ENCODE measurements at places on chromosomes 3 and 15.

- no peak for DNase-seq
Measured at GRCh38 chr15:27705056-27705455, 394.1 kb downstream of the OCA2 start.

DNA sequence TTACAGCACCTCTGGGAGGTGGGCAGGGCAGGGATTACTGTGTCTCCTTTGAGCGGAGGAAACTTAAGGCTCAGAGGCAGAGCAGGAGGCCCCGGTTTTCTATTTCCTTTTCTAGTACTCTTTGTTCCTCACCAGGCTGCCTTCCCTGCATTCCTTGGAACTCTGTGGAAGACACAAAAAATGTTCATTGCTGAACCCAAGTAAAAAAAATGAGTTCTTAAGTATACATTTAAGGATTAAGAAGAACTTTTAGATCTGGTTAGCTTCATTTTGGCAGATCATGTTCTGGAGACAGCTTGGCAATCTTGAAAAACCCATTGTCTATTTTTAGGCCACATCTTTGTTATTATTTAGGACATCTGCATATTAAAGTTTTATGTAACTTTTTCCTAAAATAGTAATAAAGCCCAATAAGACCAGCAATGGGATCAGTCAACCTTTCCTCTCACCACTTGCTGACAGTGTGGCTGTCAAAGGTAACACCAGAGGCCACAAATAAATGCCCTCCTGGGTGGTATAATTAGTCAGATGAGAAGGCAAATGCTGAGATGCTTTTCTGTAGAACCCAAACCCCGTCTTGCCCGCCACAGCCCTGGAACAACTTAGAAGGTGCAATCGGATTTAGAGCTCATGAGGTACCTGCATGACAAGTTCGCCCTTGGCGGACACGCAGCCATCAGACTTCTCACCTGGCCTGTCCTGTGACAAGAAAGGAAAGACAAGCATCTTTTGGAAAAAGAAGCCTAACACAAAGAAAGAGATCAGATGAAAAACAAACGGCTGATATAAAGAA lies 97.2 kb downstream of the DGKG start:
- DNase-seq = no peak

GRCh38 chr15:45221967-45222366 lies 30.1 kb upstream of the SLC28A2 start:
- no peak for DNase-seq

- peak; percentile 60 for DNase-seq
Measured at GRCh38 chr3:30751610-30752299, 142.7 kb downstream of the GADL1 start.

DNA sequence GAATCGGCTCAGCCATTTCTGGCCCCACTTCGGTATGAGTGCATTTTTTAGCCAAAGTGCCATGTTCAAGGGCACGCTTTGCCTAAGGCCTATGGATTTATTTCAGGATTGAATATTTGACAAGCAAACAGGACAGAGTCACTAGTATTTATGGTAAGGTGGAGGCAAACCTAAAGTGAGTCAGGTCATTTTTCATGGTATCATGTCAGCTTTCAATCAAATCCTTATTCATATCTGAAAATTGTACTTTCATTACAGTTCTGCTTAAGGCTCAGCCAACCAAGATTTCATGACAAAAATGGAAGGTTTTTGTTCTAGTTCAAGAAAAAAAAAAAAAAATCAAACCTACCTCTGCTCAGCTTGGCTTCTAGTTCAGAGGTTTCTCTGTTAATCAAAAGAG lies 30.5 kb upstream of the ICE2 start:
- no peak for DNase-seq

- DNase-seq = no peak
Measured at GRCh38 chr3:177760803-177761202, 563.5 kb upstream of the TBL1XR1 start.

DNA sequence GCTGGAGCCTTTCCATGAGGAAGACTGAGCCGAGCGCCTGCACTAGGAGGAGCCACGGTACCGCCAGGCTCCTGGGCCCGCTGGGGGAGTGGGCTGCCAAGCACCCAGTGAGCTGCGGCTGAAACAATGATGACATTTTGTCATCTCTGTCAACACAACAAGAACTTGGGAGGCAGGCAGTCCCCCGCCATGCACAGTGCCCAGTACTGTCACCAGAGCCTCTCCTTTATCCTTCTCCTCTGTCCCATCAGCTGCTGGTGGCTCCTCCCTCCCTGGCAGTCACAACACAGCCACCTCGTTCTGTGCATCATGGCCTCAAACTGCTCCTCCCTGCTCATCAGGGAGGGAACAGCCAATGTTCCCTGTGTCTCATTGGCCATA lies 34.0 kb upstream of the PCSK6 start:
- no peak for DNase-seq

GRCh38 chr15:91801836-91802534 lies 51.5 kb upstream of the SLCO3A1 start:
- DNase-seq = no peak

- DNase-seq = no peak
Measured at GRCh38 chr3:62835554-62836236, 39.5 kb downstream of the CADPS start.

- no peak for DNase-seq
Measured at GRCh38 chr3:5186089-5186857, 1.2 kb upstream of the EDEM1 start.

- DNase-seq = no peak
Measured at GRCh38 chr3:59919586-59919985, 869.8 kb upstream of the CFAP20DC start.

- DNase-seq = no peak
Measured at GRCh38 chr3:34001022-34001421, 202.6 kb downstream of the PDCD6IP start.

DNA sequence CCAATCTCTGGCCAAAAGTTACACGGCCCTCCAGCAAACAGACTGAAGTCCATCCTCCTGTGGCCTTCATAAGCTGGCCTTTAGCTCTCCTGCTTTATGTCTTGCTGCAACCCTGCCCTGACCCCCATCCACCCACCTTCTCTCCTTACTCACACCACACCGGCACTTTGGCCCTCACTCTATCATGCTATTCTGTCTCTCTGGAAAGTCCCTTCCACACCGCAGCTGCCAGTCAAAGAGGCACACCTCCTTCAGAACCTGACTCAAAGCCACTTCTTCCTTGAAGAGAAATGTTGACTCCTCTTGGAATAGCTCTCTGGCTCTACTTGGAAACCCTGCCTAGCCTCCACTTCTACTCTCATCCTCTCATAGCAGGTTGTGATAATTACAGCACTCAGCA lies 4.5 kb downstream of the GPR156 start:
- no peak for DNase-seq

DNA sequence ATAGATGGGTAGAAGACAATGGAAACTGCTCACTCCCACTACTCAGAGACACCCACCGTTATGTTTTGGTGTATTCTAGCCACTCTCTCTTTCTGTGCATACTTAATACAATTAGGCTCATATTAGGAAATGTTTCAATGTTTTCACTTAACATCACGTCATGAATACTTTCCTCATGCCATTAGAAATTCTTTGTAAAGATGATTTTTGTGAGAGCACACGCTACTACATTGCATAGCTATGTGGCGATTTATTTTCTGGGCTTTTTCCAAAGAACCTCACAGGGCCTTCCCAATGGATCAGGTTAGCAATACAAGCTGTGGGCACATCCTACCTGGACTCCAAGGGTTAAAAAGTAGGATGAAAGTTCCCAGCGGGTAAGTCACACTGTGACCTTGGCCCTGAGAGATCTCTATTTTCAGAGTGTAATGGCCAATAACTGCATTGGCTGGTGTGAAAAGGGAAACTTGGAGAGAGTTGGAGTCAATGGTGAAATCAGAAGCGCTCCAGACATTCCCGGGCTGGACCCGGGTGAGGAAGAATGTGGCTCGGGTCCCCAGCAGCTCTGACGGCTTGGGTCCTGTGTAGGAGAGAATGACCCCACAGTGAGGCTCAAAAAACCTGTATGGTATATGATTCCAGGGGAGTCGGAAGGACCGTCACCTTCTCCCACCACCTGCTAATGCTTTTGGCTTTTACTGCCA lies 25.8 kb upstream of the TGM5 start:
- no peak for DNase-seq

DNA sequence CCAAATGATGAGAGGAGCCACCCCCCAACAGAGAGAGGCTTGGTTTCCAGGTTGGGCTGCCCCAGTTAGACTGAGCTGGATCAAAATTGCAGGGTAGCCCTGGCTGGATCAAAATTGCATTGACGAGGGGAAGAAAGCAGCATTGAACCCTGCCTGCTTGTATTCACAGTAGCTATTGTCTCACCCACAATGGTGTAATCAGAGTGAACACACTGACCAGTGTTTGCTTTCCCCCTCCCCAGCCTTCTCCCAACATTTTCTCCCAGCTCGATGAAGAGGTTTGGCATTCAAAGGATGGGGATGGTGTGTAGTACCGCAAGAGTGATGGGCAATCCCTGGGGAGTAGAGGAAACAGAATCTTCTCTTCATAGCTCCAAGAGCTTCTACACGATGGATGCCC lies 223.8 kb downstream of the ADAMTS9 start:
- DNase-seq = no peak

GRCh38 chr15:51128701-51129100 lies 34.0 kb upstream of the TNFAIP8L3 start:
- no peak for DNase-seq

- DNase-seq = no peak
Measured at GRCh38 chr3:7977245-7978086, 524.2 kb upstream of the LMCD1 start.

- no peak for DNase-seq
Measured at GRCh38 chr3:121758727-121759450, 9.3 kb upstream of the GOLGB1 start.

- no peak for DNase-seq
Measured at GRCh38 chr15:77022646-77023575, 28.0 kb downstream of the PSTPIP1 start.

DNA sequence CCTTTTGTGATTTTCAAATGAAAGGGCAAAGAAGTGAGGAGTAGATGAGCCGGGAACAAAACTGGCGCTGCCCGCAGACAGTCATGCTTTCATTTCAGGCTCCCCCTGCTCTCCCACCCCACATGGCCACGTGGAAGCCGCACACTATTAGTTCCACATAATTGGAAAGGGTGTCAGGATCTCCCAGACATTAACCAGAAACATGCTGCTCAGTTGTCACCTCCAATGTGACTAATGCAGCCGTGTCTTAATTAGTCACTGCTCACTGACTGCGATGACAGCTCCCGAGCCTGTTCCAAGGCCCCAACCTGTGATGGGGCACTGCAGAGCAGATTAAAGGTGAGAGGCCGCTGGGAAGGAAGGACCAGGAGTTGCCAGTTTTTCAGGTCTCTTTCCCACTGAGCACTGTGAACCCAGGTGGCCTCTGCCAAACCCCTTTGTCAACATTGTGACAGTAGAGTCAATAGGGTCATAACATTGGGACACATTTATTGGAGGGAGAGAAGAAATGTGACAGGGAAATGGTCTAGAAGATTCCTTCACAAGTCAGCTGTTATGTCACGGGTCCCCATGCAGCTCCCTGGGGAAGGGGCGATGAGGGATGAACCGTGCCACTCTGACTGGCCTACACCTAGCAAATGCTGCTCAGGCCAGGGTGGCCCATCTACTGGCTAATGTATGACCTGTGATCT lies 38.6 kb upstream of the SFMBT1 start:
- DNase-seq = no peak

DNA sequence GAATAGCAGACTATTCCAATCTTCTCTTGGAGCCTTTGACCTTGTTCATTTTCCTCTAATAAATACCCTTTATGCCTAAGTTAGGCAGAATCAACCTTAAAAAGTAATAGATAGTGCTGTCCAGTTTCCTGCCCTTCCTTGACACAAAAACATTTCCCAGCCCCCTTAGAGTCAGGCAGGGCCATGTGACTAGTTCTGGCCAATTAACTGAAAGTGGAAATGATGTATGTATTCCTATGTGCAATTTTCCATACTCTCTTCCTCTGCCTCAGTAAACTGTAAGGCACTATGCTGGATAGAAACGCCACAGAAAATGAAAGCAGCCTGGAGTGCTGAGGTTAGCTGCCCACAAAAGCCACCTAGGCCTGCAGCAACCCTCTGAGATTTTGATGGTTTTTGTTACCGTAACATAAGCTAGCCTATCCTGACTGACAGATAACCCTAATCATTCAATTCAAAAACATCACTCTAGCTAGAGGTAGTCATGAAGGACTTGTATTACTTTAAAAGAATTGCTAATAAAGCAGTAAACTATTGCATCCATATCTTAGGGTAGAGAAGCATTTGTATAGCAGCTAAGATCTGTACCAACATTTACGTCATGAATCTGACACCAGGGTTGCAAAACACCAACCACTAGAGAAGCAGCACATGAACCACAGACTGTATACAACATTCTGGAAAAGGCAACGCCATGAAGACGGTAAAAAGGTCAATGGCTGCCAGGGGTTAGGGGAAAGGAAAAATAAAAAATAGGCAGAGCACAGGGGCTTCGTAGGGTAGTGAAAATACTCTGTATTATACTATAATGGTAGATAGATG lies 112.9 kb downstream of the ULK4 start:
- DNase-seq = no peak

GRCh38 chr3:165640970-165641369 lies 196.3 kb downstream of the BCHE start:
- DNase-seq = no peak

GRCh38 chr3:181567311-181568075 lies 144.2 kb upstream of the SOX2 start:
- no peak for DNase-seq

GRCh38 chr15:47812470-47812999 lies 95.2 kb downstream of the SEMA6D start:
- no peak for DNase-seq

DNA sequence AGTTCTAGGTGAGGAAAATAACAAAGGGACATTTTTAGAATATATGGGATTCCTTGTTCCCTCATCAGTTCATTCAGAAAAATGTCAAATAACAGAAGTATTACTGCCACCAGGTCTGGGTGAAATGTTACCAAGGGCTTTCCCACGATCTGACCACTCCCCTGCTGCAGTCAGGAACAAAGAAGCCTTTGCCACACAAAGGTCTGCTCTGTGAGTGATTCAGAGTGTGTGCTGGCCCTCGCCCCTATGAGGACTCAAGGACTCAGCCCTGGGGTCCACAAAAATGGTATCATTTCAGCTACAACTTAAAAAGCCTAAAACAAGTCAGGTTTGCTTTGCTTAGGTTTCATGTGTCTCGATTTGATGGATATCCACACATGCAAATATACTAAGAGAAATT lies 5.0 kb downstream of the MKRN3 start:
- no peak for DNase-seq

- DNase-seq = no peak
Measured at GRCh38 chr3:54533856-54534255, 394.0 kb downstream of the LRTM1 start.

GRCh38 chr15:40243126-40243810 lies 4.4 kb downstream of the PAK6 start:
- DNase-seq = no peak

- no peak for DNase-seq
Measured at GRCh38 chr3:154851644-154852043, 228.5 kb upstream of the MME start.

DNA sequence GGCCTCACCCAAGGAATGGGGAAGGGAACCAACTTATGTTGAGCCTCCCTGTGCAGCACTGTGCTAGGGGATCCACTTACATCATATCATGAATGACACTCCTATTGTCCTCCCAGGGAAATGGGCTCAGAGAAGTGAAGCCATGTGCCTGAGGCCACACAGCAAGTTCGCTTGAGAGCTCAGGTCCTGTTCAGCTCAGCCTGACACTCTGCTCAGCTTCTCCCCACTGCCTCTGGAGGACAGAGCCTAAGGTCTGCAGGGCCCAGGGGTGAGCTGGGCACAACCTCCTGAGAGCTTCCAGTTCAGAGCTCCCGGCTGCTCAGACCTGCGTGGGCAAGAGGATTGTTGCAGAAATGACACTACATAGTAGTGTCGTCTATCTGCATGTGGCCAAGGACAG lies 76.0 kb upstream of the SEC13 start:
- DNase-seq = no peak

- DNase-seq = no peak
Measured at GRCh38 chr3:113105966-113106660, 105.2 kb upstream of the BOC start.

All from activated CD4-positive, alpha-beta T cell treated with anti-CD3 and anti-CD28 coated beads, Interleukin-2, amount 50 U/mL, for 24 hours (primary cell).